Karpas-422 (cell line): ENCODE measurements at places on chromosomes 16 and 17. TPM values are rescaled to one million over a fixed set of nuclear protein-coding genes. Genes with fewer than 3 reads are reported as not detected.

DNA sequence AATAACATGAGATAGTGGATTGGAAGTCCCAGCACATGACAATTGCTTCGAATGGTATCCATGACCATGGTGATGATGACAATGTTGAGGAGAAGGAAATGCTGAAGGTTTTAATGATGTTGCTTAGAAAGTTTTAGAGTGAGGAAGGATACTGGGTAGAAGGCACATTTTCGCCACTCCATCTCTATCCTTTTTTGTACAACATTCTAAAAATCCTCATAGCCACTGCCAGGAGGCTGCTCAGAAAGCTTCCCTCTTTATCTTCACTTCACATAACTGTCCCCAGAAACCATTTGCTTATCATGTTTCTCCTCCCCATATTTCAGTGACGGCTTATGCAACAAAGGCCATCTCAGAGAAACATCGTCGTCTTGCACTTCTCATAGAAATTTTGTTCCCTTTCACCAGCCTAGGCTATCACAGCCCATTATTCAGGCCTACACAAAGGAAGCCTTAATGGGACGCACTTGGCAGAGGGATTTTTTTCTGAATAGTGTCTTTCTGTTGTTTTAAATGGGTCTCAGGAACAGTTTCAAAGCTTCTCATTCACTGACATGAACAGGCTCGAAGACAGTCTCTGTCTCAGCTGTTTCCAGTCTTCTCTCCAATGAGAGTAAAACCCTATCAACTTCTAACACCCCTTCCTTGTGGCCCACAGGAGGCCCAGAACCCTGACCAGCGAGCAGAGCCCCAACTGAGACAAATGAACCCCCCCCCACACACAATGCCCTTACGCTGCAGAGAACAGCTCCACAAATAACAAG lies 506.7 kb downstream of the HAPSTR1 start:
- no peak overlapping the region for H3K27ac ChIP-seq
- no peaks in the 10 kb centered on the region for H3K36me3 ChIP-seq

Gene MGAT5B
- total RNA-seq = not detected in 2 replicates

DNA sequence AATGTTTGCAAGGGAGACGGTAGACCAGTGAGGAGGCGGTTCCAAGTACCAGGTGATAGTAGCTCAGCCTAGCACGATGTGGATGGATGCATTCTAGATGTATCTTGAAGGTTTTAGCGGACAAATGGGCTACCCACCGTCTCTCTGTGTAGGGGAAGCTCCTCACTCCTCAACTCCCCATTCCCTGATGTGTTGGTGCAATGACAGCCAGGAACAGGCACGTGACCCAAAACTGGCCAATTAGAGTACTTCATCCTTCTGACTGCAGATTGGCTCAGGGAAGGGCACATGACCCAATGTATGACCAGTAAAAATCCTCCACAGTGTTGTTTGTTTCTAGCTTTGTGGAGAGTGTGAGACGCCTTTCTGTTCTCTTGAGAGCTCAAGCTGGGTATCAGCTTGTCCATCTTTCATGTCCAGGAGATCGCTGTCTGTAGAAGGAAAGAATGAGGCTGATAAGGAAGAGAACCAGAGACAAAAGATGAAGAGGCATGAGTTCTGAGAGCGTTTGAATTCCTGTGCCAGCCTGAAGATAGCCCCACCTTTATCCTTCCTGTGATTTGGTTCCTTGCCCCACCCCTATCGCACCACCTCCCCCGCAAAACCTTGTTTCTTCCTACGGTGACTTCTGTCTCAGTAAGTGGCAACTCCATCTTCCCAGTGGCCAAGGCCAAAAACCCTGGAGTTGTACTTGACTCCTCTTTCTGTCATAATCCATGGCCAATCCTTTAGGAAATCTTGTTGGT lies 2.3 kb upstream of the BORCS6 start:
- DNase-seq = peak; percentile 93
- no peaks in the 10 kb centered on the region for H3K36me3 ChIP-seq
- H3K27me3 ChIP-seq = no peaks in the 10 kb centered on the region
- peaks cover 46% of the 10 kb centered on the region for H3K4me1 ChIP-seq
- H3K4me3 ChIP-seq = peak overlapping the region; percentile 64

GRCh38 chr17:39618246-39618913 lies 8.4 kb upstream of the PPP1R1B start:
- DNase-seq = peak; percentile 79
- 0 out of 2 replicates have a peak, but pooled peaks cover 4% of the 10 kb centered on the region for H3K27me3 ChIP-seq
- no peaks in the 10 kb centered on the region for H3K36me3 ChIP-seq
- no peak overlapping the region for H3K27ac ChIP-seq

Gene DNAH17
- not detected in 2 replicates for total RNA-seq

Gene TSR3
- 20.1 and 70.0 TPM in 2 replicates for total RNA-seq

Gene WNT9B
- total RNA-seq = not detected in 2 replicates

Gene CHST6
- total RNA-seq = not detected in 2 replicates

Gene WRAP53
- 10.4 and 19.0 TPM in 2 replicates for total RNA-seq
